ENCODE measurements at places on chromosomes 4 and X.
A peak's percentile ranks its signal among the peaks of the same experiment; 100 is the strongest.

DNA sequence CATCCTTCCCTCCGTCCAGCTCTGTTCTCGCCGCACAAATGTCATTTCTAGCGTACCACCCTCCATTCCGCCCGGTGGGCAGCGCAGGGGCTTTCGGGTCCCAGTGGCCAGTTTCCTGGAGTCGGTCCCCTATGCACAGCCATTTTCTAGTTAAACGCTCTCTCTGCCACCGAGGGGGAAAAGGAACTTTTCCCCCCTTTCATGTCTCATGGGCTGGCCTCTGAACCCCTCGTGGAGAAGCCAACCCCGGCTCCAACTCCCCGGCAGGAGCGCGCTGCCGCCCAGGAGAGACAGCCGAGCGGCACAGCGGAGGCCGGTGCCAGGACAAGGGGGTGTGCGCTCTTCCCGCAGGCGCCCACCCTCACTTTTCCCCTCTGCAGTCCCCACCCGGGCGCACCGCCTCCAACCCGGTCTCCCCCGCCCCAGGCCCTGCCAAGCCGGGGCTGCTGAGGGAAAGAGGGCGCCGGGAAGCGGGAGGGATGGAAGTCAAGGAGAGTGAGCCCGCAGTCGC, 662 bp downstream of the APBB2 start:
- no peak for DNase-seq

- DNase-seq, result no peak
Measured at GRCh38 chr4:38695809-38696208, 31.8 kb downstream of the KLF3 start.

DNA sequence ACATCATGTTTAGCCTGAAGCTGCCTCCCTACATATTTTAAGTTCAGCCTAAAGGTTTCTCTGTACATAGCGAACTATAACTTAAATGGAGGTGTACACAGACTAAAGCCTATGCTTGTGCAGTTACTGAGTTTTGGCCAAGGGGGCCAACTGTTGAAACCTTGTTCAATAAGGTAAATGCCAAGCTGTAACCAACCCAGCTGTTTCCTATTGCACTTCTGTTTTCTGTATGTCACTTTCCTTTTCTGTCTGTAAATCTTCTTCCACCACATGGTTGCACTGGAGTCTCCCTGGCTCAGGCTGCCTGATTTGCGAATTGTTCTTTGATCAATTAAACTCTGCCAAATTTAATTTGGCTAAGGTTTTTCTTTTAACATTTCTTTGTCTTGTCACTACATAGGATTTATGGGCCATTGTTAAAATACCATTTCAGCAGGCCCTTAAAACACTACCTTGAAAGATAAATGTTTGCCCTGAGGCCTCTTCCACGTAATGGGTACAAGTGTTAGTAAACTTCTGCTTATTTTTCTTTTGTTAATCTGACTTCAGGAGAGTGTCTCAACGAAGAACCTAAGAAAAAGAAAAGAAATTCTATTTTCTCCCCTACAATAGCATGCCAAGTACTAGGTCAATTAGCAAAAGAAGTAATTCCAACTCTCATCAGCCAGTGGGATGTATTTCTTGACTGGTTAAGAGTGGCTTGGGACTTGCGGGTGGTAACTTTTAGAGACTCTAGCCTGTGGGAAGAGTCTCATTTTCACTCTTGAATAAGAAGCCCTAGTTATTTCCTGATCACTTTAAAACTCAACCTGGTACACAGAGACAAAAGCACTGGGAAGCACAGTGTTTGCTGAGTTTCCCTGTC, 45.7 kb upstream of the PRSS12 start:
- DNase-seq, result no peak

GRCh38 chr4:26864899-26865298, 4.3 kb downstream of the STIM2 start:
- no peak for DNase-seq

GRCh38 chr4:41660352-41660751, 88.2 kb downstream of the PHOX2B start:
- DNase-seq, result no peak

DNA sequence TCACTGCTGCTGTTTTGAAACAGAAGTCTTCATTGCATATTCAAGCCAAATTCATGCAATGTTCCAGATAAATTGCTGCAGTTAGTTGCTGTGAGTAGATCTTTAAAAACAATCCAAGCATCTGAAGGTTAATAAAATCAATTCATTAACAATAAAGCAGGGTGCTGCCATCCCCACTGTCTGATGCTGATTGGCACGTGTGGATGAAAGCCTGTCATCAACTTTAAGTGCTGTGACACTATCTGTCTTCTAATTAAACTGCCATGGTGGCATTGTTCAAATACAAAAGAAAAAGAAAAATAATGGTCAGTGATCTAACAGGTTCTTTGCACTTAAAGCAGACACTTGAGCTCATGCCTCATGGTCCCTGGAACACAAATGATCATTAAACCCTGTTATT, 63.0 kb upstream of the MND1 start:
- no peak for DNase-seq

GRCh38 chr4:79177388-79177787, 148.5 kb downstream of the NAA11 start:
- DNase-seq, result no peak

- DNase-seq, result no peak
Measured at GRCh38 chrX:48514868-48515460, 6.2 kb downstream of the PORCN start.

DNA sequence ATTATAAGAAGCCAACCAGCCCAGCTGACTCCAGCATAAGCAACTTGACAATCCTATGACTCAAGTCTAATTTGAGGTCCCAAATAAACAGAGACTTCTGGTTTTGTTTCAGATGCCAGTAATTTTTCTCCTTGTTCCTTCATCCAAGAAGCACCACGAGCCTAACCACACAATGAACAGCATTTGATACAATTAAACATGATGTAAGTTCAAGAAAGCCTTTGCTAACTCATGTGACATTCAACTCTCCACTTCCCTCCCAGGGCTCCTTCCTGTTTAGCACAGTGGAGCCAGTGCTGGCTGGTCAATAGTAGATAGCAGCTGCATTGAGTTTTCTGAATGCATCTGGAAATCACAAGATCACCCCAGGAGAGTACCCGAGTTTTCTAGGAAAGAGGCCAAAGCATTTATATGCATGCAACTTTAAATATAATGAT, 206.3 kb downstream of the ARHGAP24 start:
- DNase-seq, result no peak

DNA sequence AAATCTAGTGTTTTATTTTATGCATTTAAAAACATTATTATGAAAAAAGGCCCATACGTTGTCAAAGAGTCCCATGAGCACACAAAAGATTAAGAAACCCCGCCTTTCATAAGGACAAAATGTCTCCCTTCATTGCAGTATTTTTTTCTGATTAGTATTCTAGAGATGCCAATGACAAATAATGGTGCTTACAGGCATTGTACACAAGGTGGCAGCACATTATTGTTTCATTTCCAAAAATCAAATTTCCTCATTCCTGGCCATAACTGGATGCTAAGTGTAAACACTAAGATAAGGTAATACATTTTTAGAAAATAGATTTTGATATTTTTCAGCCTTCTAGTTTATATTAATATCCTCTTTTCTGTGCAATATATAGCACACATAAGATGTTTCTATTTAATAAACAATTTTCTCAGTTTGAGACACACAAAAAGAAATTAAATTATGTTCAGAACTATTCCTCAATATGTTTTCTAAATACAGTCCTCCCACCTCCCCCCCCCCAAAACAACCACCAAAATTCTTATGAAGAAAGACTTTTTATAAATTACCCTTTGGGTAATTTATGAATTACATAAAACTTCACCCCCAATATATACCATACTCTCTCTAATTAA, 47.7 kb downstream of the TIGD2 start:
- DNase-seq, result peak; percentile 22

DNA sequence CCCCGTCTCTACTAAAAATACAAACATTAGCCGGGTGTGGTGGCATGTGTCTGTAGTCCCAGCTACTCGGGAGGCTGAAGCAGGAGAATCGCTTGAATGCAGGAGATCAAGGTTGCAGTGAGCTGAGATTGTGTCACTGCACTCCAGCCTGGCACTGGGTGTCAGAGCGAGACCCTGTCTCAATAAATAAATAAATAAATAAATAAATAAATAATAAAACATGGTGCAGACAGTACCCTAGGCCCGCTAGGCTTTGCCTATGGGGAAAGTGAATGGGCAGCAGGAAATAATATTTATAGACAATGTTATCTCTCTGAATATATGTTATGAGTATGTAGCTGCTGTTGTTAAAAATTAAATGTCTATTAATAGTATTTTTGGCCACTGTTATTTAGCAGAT, 130.4 kb downstream of the LARP7 start:
- DNase-seq, result no peak

GRCh38 chr4:140743194-140743931, 12.8 kb downstream of the TBC1D9 start:
- DNase-seq, result no peak

DNA sequence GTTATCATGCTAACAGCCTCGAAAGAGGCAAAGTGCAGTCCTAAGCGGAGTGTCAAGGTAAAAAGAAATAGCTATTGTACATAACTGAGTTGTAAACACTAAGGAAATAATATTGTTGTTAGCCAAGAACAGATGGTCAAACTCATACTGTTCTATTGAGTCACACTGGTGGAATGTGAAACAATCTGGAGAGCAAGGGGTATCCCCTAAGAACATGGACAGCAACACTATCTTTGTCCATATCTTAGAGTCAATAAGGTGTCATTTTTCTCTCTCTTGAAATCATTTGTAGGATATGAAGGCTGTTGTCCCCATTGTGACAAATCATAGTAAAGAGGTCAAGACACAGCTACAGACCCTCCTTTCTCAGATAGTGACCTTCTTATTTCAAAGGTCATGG, 4.5 kb upstream of the PDGFC start:
- DNase-seq, result no peak

DNA sequence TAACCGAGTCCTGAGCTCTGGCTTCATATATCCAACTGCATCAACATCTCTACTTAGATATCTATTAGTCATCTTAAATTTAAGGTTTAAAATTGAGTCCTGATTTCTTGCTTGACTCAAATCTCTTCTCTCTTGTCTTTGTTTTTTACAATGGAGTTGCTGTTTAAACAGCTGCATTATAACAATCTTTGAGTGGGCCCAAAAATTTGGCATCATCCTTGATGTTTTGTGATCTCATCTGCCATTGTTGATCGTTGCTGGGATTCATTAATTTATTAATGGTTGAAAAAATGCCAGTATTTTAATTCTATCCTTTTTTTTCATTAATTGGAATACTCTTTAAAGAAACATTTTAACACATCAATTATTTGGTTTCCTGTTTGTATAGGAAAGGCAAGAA, 82.2 kb downstream of the STIM2 start:
- DNase-seq, result no peak

DNA sequence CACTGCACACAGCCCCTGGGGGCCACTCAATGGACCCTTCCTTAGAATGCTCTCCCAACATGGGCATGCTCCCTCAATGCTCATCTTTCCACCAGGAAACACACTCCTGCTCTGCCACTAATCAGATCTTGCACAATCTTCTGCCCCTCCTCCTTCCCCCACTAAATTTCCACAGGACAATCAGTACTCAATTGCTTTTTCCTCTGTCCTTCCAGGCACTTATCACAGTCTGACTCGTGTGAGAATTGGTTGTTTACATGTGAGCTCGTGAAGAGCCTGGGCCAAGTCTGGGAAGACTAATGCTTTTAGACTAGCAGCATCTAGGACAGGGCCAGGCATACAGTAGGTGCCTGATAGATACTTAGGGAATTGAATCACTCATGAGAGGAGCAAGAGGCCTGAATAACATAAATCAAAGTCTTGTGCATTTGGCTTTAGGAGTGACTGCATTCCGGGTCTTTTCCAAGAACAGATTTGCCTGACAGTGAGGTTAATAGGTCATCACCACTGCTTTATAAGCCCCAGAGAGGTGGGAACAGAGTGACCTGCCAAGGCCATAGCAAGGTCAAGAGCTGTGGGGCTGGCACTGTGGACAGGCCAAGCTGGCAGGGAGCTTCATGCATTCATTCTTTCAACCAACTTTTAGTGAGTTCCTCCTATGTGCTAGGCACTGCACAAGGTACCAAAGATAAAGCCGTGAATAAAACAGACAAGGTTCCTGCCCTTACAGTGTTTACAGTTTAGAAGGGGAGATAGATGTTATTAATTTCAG, 55.0 kb downstream of the PRPS1 start:
- no peak for DNase-seq

GRCh38 chr4:133152831-133153481, 3.9 kb downstream of the PCDH10 start:
- no peak for DNase-seq

DNA sequence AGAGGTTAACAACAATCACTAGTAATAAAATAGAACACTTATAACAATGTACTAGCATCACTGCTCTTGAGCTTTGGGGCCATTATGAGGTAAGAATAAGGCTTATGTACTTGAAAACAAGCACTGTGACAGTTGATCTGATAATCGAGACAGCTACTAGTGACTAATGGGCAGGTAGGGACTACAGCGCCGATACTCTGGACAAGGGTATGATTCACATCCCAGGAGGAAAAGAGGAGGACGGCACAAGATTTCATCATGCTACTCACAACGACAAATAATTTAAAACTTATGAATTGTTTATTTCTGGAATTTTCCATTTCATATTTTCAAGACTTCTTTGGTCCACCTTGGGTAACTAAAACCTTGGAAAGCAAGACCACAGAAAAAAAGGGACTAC, 62.3 kb downstream of the FAM184B start:
- no peak for DNase-seq

- no peak for DNase-seq
Measured at GRCh38 chr4:30181512-30181911, 538.7 kb upstream of the PCDH7 start.

DNA sequence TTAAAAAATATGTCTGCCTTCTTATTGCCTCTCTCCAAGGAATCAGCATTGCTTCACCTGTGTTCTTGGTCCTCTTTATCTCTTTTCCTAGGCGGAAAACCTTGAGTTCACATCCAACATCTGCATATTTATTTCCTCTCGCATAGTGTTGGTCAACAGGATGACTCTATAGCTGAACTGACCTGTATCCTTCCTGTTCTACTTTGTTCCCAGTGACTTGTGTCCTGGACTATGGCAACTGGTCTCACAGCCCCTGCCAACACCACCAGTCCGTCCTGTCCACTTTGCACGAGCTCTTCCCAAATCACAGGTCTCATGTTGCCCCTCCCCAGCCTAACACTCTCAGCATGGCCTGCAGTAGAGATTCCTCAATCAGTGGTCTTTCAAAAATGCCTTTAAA, 2.0 kb downstream of the DIPK2B start:
- DNase-seq, result no peak

DNA sequence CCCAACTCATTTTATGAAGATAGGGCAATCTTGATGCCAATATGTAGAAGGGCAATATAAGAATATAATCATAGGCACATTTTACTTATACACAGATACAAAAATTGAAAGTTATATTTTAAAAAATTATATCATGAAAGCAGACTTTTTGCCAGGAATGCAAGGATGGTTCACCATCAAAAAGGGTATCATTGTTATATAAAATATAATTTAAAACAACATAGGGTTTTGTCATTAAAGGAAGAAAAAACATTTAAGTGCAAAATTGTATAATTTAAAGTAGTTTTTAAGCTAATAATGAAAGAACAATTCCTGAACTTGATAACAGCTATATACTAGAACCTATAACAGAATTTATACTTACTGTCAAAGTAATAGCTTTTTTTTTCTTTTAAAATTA, 15.9 kb downstream of the AREG start:
- DNase-seq, result no peak

Measured in right renal pelvis (tissue), 4 donors.